Lower leg skin (tissue), 4 donors: ENCODE measurements at places on chromosomes 5 and 9.
A peak's percentile ranks its signal among the peaks of the same experiment; 100 is the strongest.

- no peak for DNase-seq
Observed at GRCh38 chr5:157115012-157115411, 6.2 kb upstream of the HAVCR2 start.

DNA sequence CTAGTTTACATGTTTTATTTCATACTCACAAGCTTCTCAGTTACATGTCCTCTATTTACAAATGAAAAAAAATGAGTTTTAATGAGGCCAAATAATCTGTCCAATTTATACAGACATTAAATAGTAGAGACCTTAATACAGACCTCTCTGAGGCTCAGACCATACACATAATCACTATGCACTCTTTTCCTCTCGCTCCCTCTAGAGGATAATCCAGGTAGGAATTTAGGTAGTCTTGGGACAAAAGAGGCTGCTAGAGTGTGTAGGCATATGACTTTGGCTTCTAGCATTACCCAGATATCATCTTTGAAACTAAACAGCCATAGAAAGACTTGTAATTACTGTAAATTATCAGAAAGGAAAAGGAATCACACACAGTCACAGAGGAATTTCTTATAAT, 444.7 kb downstream of the HINT1 start:
- DNase-seq = no peak

DNA sequence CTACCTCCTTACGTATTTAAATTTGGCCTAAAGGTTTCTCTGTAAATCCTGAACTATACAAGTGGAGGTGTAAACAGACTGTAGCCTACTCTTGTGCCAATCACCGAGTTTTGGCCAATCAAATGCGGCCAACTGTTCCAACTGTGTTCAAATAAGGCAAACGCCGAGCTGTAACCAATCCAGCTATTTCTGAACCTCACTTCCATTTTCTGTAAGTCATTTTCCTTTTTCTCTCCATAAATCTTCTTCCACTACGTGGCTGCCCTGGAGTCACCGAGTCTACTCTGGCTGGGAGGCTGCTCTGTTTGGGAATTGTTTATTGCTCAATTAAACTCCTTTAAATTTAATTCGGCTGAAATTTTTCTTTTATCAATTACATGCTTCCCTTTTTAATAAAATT, 58.4 kb downstream of the S1PR3 start:
- DNase-seq = no peak

- DNase-seq = no peak
Observed at GRCh38 chr5:122674385-122674784, 100.5 kb upstream of the SNX2 start.

DNA sequence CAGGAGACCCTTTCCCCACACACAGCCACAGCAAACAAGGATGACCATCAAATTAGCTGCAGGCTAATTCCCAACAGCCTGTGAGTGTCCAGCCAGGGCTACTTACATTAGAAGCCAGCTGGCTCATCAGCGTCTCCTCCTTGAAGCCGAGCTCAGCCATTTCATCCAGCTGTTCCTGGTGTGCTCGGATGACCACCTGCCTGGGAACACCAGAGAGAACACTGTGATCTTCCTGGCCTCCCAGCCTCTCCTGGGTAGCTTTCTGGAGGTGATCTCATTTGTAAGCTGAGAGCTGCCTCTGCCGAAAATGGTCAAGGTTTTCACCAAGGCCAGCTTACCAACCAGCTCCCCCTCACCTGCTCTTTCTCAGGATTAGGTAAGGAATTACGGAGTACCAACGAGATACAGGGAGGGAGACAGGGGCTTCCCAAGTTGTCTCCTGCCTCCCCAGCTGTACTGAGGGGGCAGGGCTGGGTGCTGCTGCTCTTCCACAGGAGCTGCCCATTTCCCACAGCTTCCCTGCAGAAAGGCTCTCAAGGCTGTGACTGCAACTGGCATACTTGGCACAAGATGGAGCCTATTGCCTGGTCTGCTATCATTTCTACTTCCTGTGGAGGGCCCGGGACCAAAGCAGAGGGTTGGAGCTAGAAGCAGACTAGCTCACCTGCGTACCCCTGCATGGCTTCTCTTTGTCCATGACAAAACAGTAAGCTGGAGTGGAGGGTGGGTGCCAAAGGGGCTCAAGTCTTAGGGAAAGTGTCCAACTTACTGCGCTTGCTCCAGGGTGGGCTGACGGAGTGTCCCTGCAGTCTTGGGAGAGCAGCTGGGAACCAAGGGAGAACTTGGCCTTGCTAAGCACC, 73.9 kb downstream of the KIF24 start:
- DNase-seq = peak; percentile 66

GRCh38 chr5:123132316-123132715, 43.3 kb downstream of the PRDM6 start:
- no peak for DNase-seq

- DNase-seq = no peak
Observed at GRCh38 chr9:34566972-34567371, 22.6 kb downstream of the CNTFR start.

- no peak for DNase-seq
Observed at GRCh38 chr5:170860818-170861666, 776 bp upstream of the RANBP17 start.

GRCh38 chr5:145445027-145445426, 390.1 kb downstream of the PRELID2 start:
- no peak for DNase-seq

- no peak for DNase-seq
Observed at GRCh38 chr9:121399883-121400607, 30.0 kb upstream of the STOM start.

DNA sequence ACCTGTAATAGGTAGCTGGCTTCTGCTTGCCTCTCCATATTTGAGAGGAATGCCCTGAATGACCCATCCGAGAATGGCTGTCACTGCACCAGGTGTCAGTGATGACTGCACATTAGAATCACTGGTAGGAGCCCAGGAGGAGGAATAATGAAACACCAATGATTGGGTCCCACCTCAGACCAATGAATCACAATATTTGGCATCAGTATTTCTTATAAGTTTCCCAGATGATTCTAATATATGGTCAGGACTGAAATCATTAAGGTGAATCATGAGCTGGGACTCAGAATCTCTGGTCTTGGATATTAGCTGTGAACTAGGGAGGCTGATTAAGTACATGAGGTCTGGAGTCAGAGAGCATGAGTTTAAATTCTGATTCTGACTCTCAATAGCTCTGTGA, 23.4 kb downstream of the ARSB start:
- no peak for DNase-seq
